ENCODE measurements at places on chromosomes 2 and 18.
A peak's percentile ranks its signal among the peaks of the same experiment; 100 is the strongest.

DNA sequence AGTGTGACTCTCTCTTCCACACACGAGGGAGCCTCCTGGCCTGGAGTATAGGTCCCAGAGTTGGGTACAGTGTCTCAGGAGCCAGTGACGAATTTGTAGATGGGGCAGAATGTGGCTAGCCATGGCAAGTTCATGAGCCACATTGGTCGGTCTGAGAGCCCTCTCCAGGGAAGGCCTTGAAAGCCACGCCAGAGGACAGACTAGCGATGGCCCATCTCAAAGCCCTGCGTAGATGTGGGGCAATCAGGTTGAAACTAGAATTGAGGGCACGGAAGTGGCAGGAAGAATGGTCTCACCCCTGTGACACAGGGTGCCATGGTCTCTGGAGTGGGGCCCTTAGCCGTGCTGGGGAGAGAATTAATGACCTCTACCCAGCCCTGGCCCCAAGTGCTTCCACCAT lies 106.2 kb downstream of the TSHZ1 start:
- no peak for DNase-seq

- DNase-seq = peak; percentile 80
These were observed 11.4 kb upstream of the ALPI start for GRCh38 chr2:232444409-232445148.

DNA sequence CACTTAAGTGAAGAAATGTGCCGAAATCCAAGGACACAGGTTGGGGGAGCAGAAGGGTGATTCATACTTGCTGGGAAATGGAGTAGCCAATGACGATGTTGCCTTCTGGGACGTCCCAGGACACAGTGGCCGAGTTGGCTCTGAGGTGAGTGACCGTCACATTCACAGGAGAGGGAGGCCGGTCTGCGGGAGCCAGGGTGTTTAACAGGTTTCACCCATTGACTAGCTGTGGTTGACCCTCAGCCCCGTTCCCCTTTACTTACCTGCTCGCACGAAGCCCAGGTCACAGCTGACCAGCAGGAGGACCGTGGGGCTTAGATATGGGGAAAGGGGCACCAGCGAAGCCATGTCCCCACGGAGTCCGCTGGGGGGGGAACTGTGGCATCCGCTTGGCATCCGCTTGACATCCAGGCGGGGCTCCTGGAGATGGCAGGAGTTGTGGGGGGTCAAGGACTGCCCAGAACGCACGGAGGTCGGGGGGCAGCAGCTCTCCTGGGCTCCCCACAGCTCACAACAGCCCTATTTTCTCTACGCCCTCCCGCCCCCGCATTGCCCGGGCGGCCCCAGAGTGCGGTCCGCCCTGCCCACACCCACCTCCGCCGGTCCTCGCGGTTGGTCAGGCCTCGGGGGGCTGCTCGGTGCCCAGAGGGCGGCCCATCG lies 586 bp downstream of the FNDC4 start:
- peak; percentile 45 for DNase-seq

DNA sequence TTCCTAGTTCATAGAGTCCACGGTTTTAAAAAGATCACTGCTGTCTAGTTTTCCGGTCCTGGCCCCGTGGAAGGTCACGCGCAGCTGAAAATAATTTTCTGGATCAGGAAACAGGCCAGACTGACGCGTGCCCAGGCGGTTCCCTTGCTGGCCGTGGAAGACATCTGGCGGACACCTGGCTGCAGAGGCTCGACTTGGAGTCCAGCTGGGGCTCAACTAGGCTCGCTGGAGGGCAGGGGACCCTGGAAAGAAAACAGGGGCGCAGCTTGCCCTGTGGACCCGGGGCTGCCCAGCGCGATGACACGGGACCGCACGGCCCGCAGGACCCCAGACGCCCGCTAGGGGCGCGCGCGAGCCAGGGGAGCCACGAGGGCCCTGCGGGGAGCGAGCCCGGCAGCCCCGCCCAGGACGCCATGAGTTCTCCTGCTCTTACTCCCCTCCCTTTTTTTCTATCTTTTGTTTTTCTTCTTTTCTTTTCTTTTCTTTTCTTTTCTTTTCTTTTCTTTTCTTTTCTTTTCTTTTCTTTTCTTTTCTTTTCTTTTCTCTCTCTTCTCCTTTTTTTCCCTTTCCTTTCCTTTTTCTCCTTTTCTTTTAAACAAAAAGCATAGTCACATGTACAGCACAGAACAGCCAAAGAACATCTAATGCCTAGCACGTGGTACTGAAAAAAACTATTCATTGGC lies 43.2 kb upstream of the UBE2F start:
- peak; percentile 90 for DNase-seq

- DNase-seq = no peak
These were observed 248.8 kb downstream of the ACKR3 start for GRCh38 chr2:236818281-236819045.

GRCh38 chr2:12106440-12107080 lies 360.1 kb downstream of the LPIN1 start:
- peak; percentile 91 for DNase-seq

DNA sequence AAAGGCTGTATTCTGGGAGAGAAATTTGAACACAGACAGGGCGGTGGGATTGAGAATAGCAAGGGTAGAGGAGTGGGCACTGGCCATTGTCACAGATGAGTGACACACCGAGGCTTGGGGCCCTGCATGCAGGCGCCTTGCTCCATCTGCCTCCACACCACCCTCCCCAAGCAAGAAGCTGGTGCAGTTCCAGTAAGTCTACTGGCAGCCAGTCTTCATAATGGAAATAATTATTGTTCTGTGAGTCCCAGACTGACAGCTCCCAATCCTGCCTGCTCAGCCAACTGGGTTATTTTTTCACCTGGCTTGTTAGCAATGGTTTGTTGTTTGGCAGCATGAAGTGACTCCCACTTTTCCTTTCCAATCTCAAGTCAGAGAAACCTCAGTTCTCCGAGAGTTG lies 13.0 kb downstream of the TTC32 start:
- no peak for DNase-seq

GRCh38 chr2:215409331-215410127 lies 26.3 kb downstream of the FN1 start:
- no peak for DNase-seq

- no peak for DNase-seq
These were observed 49.6 kb downstream of the NXPH2 start for GRCh38 chr2:138730497-138731030.
